Foreskin keratinocyte (primary cell): ENCODE measurements at places on chromosomes 4 and X. TPM values are rescaled to one million over a fixed set of nuclear protein-coding genes. Genes with fewer than 3 reads are reported as not detected.

Gene CCNI
- total RNA-seq, result 325 and 343 TPM in 2 replicates

Gene ASMT
- total RNA-seq, result not detected in 2 replicates

Gene CENPVL2
- total RNA-seq, result not detected in 2 replicates

Gene CSN2
- total RNA-seq, result not detected in 2 replicates

Gene CC2D2A
- total RNA-seq, result 12.2 and 13.7 TPM in 2 replicates

Gene HTRA3
- not detected in 2 replicates for total RNA-seq

Gene DMRTC1
- total RNA-seq, result not detected in 2 replicates

Gene VEGFD
- not detected in 2 replicates for total RNA-seq

Gene ZNF711
- total RNA-seq, result 2.8 and 3.0 TPM in 2 replicates

Gene HMGN5
- 1.7 and 2.4 TPM in 2 replicates for total RNA-seq

Gene POU3F4
- total RNA-seq, result not detected in 2 replicates

Gene GLRA2
- total RNA-seq, result not detected in 2 replicates

Gene RWDD4
- 23.7 and 25.5 TPM in 2 replicates for total RNA-seq

Gene ARSD
- total RNA-seq, result 4.5 and 7.0 TPM in 2 replicates

Gene JAKMIP1
- not detected in 2 replicates for total RNA-seq

GRCh38 chr4:134327274-134328122 is 125.9 kb upstream of the PABPC4L start:
- DNase-seq, result no peak

DNA sequence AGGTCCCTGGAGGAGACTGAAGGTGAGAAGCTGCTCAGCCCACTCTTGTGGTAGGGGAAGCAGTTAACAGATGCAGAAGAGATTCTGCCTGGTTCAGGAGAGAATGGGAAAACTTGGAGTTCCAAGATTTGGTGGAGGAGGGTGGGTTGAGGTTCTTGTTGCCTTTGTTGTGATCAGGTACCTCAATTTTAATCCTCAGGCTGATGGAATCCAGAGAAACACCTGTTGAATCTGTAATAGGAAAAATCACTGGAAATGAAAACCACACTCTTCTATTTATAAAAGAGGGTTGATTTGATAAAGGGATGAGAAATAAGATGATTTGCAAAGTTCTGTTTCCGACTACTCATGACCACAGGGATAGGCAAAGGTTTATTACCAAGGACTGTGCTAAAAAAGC is 132.1 kb downstream of the EDA start:
- DNase-seq, result no peak

DNA sequence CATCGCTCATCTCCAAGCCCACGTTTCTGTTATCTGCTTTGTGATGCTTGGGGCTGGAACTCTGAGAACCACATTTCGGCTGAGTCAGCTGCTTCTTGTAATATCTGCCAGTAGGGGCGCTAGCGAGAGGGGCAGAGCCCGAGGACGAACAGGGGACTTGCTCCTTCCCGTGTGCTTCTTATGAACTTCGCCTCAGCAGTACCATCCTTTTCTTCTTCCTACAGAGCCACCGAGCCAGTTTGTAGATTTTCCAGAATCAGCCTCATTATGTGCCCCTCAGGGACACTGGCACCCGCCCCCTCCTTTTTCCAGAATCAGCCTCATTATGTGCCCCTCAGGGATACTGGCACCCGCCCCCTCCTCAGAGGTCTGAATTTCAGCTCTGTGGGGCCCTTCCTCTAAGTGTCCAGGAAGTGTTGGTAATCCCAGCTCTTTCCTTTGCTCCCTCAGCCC is 441.7 kb upstream of the RASGEF1B start:
- peak; percentile 37 for DNase-seq

GRCh38 chr4:133584714-133585113 is 435.6 kb downstream of the PCDH10 start:
- DNase-seq, result no peak

- no peak for DNase-seq
Observed at GRCh38 chr4:61675464-61675863, 475.3 kb downstream of the ADGRL3 start.

GRCh38 chr4:147955827-147956558 is 224.1 kb downstream of the ARHGAP10 start:
- DNase-seq, result peak; percentile 22

DNA sequence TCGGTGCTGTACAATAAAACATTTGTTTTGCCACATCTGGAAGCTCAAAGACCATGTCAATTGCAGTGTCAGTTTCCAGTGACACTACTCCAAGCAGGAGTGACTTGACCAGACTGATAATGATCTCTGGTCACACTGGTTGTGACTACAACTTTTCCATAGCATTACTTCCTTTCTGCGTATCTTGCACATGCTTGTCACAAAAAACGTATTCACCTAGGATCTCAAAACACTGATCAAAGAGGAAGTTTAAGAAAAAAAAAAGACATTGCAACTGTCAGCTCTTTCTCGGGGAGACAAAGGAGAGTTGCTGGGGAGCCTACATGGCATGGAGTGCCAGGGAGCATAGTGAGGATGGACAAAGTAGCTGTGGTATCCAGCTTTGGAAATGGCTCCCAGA is 60.6 kb downstream of the OPHN1 start:
- DNase-seq, result no peak

DNA sequence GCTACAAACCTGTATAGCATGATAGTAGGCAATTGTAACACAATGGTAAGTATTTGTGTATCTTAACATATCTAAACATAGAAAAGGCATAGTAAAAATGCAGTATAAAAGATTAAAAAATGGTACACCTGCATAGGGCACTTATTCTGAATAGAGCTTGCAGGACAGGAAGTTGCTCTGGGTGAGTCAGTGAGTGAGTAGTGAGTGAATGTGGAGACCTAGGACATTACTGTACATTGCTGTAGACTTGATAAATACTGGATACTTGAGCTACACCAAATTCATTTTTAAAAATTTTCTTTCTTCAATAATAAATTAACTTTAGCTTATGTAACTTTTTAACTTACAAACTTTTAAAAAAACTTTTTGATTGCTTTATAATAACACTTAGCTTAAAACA is 68.2 kb upstream of the MAML3 start:
- DNase-seq, result no peak

GRCh38 chr4:113783701-113784100 is 22.2 kb upstream of the CAMK2D start:
- DNase-seq, result no peak

- DNase-seq, result no peak
Observed at GRCh38 chr4:53366301-53366716, 448 bp upstream of the SCFD2 start.

DNA sequence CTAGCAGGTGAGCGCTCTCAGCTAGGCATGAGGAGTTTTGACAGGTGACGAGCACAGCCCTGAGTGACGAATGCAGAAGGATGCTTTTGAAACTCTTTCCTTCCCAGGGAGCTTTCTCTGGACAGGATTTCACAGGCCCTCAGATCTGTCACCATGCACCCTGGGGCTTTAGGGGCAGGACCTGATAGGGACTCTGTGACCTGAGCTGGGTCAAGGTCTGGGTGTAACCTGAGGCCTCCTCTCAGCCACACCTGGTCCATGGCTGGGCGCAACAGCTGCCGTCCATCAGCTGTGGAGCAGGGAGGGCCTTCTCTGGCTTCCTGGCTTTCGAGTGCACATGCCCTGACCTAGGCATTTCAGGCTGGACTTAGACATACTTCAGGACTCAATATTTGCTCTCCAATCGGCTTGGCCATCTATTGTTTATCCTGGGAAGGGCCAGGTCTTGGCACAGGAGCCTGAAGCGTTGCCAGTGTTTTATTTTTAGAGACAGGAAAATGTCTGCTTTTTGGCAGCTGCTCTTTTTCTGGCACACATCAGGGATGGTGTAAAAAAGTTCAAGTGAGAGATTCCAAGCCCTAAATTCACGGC is 56.4 kb downstream of the C4orf51 start:
- peak; percentile 36 for DNase-seq

DNA sequence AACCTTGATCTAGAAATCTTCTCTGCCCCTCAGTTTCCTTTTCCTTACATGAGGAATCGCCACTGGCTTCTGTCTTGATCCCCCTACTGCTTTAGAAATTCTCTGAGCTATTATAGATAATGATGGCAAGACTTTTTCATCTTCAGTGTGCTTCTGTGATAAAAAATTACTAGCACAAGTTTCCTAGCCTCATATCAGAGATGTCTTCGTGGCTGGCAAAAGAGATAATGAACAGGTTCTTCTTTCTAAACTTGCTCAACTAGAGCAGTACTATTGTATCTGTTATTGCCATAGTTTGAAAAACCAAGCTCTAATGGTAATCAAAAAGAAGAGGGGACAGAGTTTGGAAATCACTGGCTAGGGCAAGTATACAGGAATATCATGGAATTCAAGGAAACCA is 4.1 kb upstream of the PDGFC start:
- no peak for DNase-seq

- peak; percentile 98 for DNase-seq
Observed at GRCh38 chr4:43457866-43458265, 565.4 kb downstream of the GRXCR1 start.

- peak; percentile 50 for DNase-seq
Observed at GRCh38 chrX:106999002-106999975, 723 bp downstream of the MORC4 start.

- no peak for DNase-seq
Observed at GRCh38 chrX:51747671-51748070, 4.4 kb downstream of the GSPT2 start.

DNA sequence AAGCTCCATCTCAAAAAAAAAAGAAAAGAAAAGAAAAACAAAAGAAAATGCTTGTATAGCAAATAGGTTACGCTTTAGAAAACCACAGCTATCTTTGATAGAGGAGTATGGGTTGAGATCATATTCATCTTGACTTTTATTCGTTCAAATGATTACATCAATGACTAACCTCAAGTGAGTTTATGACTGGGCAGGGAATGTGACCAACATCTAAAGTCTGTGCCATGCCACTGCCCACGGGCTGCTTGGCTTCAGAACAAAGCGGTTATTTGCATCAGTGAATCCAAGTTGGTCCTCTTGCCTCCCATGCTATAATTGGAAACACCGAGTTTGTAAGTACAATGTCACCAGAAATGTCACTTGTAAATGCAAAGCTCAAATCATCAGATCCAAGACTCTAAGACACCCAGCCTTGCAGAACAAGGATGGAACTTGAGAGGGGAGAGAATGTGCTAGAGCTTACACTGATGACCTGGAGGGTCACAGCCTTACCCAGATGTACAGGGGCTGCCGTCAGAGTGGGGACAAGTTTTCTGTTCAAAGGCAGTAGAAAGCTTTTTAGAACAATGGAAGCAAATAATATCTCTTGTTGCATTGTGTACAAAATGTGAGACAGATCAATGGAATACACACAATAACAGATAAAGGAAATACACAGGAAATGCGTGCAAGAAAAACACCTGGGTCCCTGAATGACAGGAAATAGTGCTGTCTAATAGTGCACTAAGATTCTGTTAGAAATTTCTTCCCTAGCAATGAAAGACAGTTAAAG is 8.4 kb upstream of the OPN1LW start:
- no peak for DNase-seq
